SHP77 treated with DMSO at 0.1 percent for 48 hours (cell line): ENCODE measurements at places on chromosomes 12 and 14.

- DNase-seq, result no peak
Observed at GRCh38 chr12:75437564-75437963, 43.0 kb upstream of the GLIPR1 start.

GRCh38 chr12:111430433-111431353 is 25.0 kb downstream of the SH2B3 start:
- no peak for DNase-seq

GRCh38 chr12:59634254-59634653 is 38.4 kb downstream of the SLC16A7 start:
- DNase-seq, result no peak

- DNase-seq, result no peak
Observed at GRCh38 chr12:86312232-86312631, 56.0 kb upstream of the MGAT4C start.

DNA sequence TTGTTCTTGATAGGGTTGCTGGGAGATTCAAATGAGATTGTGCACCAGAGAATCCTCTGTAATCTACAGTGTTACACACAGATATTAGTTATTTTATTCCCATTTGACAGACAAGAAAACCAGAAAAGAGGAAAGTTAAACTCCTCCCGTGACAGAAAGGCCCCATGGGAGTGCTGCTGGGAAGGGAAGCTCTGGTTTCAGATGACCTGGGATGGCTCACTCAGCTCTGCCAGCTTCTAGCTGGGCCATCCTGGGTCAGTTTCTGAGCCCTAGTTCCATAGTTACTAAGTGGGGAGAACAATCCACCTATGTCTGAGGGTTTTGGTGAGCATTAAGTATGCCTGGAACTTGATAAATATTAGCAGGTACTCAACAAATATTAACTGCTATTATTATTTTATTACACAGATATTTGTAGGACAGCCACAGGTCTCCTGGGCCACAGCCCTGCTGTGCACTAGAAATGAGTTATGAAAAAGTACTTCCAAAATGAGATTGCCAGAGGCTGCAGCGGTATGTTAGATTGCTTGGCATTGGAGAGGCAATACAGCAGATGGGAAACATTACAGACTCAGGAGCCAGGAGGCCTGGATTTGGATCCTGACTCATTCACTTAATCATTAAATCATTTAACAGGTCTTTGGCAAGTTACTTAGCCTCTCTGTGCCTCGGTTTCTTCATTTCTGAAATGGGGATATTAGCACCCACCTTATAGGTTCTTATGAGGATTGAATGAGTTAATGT is 47.1 kb upstream of the STON2 start:
- DNase-seq, result no peak
